ENCODE measurements at places on chromosomes 1 and 21.

DNA sequence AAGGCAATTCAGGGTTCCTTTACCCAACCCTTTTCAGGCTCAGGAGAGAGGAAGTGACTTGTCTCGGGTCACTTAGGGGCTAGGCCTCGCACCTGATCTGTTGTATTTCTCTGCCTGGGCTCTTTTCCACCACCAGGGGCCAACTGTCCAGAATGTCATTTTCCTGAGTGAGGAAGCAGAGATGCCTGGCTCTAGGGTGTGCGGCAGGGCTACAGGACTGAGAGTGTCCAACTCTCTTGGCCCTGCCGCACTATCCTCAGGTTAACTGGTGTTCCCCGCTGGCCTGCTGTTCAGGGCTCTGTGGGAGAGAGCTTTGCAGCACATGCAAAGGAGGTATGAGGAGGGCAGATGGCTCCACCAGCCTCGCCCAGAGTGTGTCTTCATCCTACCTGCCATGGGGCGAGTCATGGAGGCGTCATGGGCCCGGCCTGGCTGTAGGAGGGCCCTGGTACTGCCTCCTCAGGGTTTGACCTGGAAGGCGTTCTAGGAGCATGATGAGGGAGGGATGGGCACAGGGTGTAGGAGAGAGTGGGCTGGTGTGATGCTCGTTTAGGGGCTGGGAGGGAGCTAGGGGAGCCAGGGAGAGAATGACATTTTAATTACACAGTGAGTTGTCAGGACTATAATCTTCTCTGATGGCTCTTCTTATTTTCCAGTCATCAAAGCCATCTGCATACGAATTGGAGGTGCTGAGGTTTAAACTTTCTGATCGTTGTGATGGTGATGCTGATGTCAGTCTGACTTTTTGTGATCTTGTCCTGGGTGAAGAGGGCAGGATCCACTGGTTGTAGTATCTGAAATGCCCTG, 128.3 kb downstream of the NOS1AP start:
- DNase-seq = no peak

DNA sequence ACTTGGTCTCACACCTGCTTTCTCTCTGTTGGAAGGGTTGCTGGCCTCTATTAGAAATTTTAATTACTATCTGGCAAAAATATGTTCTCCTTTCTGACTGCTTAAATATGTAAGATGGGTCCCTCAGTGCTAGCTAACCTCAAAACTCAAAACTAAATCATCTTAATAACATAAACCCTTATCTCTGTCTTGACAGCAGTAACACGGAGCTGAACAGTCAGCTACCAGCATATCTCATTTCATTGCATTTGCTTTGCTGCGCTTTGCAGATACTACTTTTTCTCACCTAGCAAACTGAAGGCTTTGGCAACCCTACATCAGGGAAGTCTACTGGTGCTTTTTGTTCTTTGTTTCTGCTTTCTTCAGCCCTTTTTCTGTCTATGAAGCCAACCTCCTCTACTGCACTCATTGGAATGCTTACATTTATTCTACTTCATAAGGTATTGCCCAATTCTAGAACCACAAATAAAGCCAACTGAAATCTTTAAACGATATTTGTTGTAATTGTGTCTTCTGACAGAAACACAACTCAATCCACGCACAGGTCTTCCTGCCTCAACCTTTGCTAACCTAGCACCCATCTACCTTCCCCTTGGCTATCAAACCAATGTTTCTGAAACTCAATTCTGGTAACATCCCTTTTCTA, 95.6 kb downstream of the RERE start:
- no peak for DNase-seq

- no peak for DNase-seq
Measured at GRCh38 chr1:226001963-226002666, 3.0 kb upstream of the SDE2 start.

DNA sequence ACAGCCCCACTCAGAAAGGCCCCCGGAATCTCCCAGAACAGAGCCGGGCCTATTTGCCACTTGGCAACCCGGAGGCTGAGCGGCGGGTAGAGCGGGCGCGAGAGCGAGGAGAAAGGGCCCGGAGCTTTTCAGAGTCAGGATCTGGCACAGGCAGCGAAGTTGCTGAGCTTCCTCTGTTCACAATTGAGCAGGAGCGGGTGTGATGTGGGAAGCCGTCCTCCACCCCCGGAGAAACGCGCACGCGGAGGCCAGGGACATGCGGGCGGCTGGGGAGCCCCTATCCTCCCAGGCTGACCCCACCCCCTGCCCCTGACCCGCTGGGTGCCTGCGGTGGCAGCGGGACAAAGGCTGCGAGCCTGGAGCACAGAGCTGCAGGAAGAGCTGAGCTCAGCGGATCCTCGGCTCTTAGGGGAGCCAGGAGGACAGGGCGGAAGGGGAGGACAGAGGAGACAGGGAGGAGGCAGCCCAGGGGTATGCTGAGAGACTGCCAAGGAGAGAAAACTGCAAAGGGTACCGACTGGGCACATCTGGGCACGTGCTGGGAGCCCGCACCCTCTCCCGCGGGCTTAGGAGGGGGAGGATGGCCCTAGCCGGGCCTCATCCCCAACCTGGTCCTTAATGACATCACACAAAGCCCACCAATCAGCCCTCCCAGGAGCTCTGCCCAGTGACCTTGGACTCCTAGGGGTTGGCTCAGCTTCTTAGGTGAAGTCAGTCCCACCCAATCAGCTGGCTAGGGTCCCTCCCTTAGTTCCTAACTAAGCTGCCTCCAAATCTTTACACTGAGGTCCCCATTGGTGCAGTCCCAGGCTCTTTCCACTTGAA, 9.3 kb downstream of the KIF21B start:
- DNase-seq = no peak

GRCh38 chr1:106249810-106250209, 806.7 kb upstream of the PRMT6 start:
- DNase-seq = no peak

DNA sequence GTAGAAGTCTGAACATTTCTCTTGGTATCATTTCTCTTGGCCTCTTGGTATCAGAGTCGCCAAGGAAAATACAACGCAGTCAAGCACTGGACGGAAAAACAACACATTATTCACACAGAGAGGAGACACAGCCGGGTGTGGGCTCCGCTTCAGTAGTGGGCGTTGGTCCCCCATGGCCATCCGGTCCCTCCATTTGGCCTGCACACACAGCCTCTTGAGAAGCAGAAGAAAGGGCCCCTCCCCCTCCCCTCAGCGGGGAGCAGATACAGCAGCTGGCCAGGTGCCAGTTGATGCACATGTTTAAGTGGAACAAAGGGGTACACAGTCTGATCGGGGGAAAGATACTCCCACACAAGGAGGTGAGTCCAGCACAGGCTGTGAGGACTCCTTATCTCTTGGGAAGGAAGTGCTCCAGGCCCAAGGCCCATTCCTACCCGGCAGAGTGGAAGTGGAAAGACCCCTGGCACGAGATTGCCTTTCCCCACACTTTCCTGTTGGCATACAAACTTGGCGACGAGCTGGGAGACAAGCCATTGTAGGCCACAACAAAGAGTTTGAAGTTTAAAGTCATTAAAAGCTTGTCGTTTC, 311.3 kb downstream of the FAM72C start:
- DNase-seq = no peak

GRCh38 chr1:2865571-2866421, 64.3 kb upstream of the TTC34 start:
- DNase-seq = no peak

- DNase-seq = no peak
Measured at GRCh38 chr1:204453141-204453772, 41.3 kb downstream of the PIK3C2B start.

DNA sequence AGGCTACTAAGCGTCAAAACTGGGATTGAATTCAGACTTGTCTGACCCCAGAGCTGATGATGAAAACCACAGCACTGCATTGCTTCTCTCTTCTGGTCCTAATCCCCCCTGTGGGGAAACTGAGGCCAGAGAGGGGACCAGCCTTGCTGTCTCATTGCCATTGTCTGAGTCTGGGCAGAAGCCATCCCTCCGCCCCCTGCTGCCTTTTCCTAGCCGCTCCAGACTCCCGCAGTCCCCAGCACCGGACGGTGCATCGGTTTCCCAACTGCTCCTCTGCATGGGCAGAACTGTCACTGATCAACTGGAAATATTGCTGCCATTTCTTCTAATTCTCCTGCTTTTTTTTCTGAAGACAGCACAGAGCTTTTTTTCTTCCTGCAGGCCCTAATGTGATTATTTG, 157.4 kb downstream of the ACTL8 start:
- no peak for DNase-seq

DNA sequence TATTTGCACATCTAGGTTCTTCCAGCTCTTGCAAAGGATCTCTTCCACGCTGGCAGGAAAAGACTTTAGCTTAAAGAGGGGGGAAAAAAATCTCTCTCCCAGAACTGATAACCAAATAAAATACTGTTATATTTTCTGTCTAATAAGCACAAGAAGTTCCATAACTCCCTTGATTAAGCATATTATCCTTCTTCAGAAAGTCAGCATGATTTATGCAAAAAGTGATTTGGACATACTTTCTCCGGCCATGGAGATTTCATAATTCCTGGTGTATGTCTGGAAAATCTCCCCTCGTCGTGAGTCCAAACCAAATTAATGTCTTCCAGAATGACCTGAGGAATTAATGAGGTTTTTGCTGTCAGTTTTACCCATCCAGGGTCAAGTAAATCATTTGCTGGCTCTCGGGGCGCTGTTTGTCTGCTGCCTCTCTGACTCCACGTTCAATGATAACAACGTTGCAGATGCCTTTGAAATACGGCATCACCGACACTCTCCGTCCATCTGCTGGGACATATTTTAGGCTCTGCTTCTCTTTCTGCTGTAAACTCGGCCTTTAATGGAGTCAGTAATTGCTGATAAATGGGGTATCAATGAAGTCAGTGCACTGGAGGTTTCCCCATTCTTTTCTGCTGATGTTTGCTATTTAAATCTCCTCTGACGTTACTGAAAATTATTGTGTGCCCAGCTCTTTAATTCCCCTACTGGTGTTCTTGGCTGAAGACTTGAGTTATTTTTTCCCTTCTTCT, 112.9 kb downstream of the HLX start:
- DNase-seq = no peak

- DNase-seq = no peak
Measured at GRCh38 chr1:110233861-110234260, 23.7 kb downstream of the KCNC4 start.

GRCh38 chr1:93442008-93442666, 5.8 kb upstream of the FNBP1L start:
- no peak for DNase-seq

DNA sequence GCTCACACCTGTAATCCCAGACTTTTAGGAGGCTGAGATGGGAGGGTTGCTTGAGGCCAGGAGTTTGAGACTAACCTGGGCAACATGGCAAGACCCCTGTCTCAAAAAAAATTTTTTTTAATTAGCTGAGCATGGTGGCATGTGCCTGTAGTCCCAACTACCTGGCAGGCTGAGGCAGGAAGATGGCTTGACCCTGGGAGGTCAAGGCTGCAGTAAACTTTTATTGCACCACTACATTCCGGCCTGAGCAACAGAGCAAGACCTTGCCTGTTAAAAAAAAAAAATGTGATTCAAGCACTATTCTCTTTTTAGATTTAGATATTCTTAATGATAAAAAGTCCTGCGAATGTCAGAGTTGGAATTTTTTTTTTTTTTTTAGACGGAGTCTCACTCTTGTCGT, 102.5 kb upstream of the L1TD1 start:
- no peak for DNase-seq

- DNase-seq = no peak
Measured at GRCh38 chr1:193754732-193755427, 568.5 kb upstream of the B3GALT2 start.

- DNase-seq = peak; percentile 95
Measured at GRCh38 chr1:209884665-209885117, 53.3 kb upstream of the SYT14 start.

DNA sequence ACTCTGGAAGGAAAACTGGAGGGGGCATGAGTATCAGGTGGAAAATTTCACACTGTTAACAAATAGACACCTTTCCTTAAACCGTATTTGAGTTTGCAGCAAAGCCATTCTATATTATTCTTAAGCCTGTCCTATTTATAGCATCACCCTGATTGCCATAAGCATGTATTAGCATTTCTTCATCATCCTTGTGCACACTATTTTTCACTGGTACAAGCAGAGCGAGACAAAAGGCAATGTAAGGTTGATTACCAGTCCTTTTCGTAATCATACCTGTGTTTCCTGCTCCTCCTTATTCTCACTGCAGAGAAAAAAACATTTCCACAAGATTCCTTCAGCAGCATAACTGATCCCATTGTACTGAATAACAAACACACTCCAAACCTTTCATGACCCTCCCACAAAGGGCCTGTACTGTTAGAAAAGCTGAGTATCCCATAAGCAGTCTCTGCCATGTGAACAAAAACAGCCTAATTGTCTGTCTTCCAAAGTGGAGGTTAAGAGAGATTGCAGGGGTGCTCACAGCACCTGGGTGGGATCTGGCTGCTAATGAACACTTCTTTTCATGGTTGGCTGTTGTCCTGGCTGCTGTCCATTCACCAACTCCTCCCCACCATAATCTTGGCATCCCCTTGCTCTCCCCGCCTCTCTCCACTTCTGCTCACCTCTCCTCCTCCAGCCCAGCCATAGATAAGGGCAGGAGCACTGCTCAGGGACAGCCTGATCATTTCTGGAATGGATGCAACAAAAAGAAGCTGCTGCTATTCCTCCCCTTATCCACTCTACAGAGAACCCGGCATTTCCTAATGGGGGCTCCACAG, 30.4 kb downstream of the VTCN1 start:
- DNase-seq = no peak

- no peak for DNase-seq
Measured at GRCh38 chr1:11388617-11389016, 90.3 kb upstream of the DISP3 start.

DNA sequence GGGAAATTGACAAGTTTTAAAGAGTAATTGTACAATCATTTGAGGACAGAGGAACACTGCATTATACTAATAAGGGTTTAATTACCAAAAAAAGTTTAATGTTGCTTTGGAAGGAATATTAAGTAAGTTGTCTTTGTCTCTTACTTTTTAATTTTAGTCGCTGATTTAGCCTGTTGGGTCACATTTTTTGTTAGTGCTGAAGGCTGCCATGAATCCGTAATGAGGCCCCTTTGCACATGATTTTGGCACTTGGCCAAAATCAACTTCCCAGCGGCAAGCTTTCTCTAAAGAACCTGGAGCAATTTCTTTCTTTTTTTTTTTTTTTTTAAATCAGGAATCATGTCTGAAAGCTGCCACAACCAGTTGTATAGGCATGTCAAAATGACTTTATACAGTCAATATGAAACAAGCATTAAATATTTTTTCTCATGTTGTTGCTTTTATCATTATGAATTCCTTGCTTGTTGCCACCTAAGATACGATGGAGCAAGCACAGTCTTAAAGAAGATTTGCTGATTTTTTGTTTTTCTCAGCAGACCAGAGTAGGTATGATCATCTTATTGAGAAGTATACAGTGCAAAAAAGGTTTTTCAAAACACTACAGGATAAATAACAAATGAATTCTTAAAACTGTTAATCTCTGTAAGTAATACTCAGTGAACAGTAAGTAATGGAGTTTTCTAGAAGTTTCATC, 690.4 kb downstream of the USP25 start:
- DNase-seq = no peak

- no peak for DNase-seq
Measured at GRCh38 chr1:234431255-234431654, 47.7 kb downstream of the TARBP1 start.

Measured in fibroblast of skin of left quadriceps (primary cell).